Naive thymus-derived CD4-positive, alpha-beta T cell (primary cell): ENCODE measurements at places on chromosomes 4 and X. TPM values are rescaled to one million over a fixed set of nuclear protein-coding genes. Genes with fewer than 3 reads are reported as not detected.

Gene TLR10
- 0.17 and 0.20 TPM in 2 replicates for total RNA-seq

Gene PTCHD1
- not detected for total RNA-seq

Gene EFNB1
- total RNA-seq = 3.6 TPM

Gene PABPC1L2A
- total RNA-seq = not detected

Gene STOX2
- not detected in 2 replicates for total RNA-seq

Gene HTN3
- total RNA-seq = not detected in 2 replicates

Gene XAGE2
- total RNA-seq = not detected

Gene PPARGC1A
- total RNA-seq = not detected

DNA sequence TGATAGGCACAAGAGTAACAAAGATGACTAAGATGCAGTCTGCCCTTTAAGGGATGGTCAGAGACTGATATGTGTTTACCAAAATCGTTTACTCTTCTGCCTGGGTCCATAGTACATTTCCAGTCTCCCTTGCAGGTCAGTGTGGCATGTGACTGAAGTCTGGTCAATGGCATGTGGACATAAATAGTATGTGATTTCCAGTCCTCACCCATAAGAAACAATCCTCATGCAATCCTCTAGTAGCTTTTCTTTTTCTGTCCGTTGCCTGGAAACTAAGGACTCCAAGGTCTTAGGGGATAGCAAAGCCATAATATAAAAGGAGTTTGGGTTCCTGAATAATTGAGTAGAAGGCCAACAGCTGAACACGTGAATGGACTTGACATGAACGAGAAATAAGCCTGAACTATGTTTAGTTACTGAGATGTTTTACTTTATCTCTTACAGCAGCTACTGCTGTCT lies 1.1 kb downstream of the SLC9B2 start:
- H3K27me3 ChIP-seq = no peaks in the 10 kb centered on the region
- H3K27ac ChIP-seq = peak overlapping the region; percentile 87
- H3K36me3 ChIP-seq = no peaks in the 10 kb centered on the region
- H3K4me1 ChIP-seq = peaks cover 10% of the 10 kb centered on the region

DNA sequence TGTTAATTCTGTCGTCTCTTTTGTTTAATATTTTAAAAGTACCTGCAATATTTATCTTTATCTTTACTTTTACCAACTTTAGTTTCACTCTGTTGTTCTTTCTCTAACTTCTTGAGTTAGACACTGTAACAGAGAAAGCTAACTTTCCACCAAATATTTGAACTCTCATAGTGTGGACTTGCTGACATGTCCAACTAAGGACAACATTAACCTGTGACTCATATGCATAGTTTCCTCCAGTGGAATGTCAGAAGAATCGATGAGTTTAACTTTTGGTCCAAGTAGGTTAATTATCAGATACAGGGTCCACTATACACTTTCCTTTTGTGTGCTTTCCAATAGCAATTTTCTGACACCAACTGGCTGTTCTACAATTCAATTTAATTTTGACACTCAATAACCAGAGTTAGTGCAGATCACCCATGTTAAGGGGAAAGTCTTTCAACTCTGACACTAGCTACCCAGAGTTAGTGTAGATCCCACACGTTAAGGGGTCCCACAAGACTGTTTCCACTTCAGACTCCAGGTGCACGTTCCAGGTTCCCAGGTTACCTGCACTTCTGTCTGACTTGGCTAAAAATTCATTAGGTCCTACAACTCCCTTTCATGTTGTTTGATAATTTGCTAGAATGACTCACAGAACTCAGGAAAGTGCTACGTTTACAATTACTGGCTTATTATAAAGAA lies 559.0 kb upstream of the AMOT start:
- no peaks in the 10 kb centered on the region for H3K4me1 ChIP-seq
- no peak overlapping the region for H3K4me3 ChIP-seq
- H3K36me3 ChIP-seq = no peaks in the 10 kb centered on the region
- H3K27me3 ChIP-seq = no peaks in the 10 kb centered on the region

DNA sequence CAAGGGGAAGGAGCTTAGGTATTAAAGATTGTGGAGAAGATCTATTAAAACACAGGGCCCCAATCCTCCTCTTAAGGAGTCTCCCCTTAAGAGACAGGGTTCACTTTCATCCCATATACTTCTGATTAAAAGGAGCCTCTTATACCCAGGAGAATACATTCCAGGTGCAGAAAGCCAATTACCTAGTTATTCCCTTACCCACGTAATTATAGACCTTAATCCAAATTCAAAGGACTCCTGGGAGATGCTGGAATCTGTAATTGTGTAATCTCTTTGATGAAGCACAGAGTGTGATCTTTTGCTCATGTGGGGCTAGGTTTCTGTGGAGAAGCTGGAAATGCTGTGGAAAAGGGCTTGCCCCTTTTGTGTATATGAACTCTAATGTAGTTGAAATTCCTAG lies 1.4 kb upstream of the SEC24B start:
- H3K27me3 ChIP-seq = no peaks in the 10 kb centered on the region
- peaks cover 15% of the 10 kb centered on the region for H3K4me1 ChIP-seq
- no peaks in the 10 kb centered on the region for H3K36me3 ChIP-seq
- no peak for DNase-seq
- H3K4me3 ChIP-seq = no peak overlapping the region
- H3K27ac ChIP-seq = peak overlapping the region; percentile 93

- H3K27me3 ChIP-seq = no peaks in the 10 kb centered on the region
- H3K27ac ChIP-seq = no peak overlapping the region
- DNase-seq = no peak
- H3K4me1 ChIP-seq = peaks cover 8% of the 10 kb centered on the region
- no peaks in the 10 kb centered on the region for H3K36me3 ChIP-seq
- H3K4me3 ChIP-seq = no peak overlapping the region
Measured at GRCh38 chrX:56794404-56795230, 65.6 kb downstream of the NBDY start.

DNA sequence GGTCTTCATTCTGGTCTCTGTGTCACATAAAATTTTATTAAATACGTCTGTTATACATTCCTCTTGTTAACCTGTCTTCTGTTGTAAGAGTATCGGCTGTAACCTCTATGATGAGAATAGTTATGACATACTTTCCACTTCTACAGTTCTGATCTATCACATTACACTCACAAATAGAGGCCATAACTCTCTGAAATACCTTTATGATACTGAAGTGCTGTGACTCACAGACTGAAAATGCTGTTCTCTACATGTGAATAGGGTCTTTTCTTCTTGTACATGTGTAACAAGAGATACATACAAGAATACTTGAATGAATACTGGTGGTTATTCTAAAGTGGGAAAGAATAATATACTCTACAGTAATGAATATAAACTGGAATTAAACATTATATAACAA lies 1047.6 kb downstream of the TECRL start:
- no peak overlapping the region for H3K4me3 ChIP-seq
- no peaks in the 10 kb centered on the region for H3K27me3 ChIP-seq
- no peaks in the 10 kb centered on the region for H3K36me3 ChIP-seq
- no peak overlapping the region for H3K27ac ChIP-seq
- H3K4me1 ChIP-seq = no peaks in the 10 kb centered on the region

- no peaks in the 10 kb centered on the region for H3K27me3 ChIP-seq
- H3K4me3 ChIP-seq = no peak overlapping the region
- H3K36me3 ChIP-seq = no peaks in the 10 kb centered on the region
- H3K4me1 ChIP-seq = no peaks in the 10 kb centered on the region
- no peak for DNase-seq
Measured at GRCh38 chr4:78581618-78582017, 30.0 kb downstream of the ANXA3 start.

GRCh38 chr4:153919667-153920066 lies 130.8 kb upstream of the SFRP2 start:
- H3K27ac ChIP-seq = no peak overlapping the region
- no peaks in the 10 kb centered on the region for H3K4me1 ChIP-seq
- H3K4me3 ChIP-seq = no peak overlapping the region
- no peak for DNase-seq
- no peaks in the 10 kb centered on the region for H3K27me3 ChIP-seq
- no peaks in the 10 kb centered on the region for H3K36me3 ChIP-seq

DNA sequence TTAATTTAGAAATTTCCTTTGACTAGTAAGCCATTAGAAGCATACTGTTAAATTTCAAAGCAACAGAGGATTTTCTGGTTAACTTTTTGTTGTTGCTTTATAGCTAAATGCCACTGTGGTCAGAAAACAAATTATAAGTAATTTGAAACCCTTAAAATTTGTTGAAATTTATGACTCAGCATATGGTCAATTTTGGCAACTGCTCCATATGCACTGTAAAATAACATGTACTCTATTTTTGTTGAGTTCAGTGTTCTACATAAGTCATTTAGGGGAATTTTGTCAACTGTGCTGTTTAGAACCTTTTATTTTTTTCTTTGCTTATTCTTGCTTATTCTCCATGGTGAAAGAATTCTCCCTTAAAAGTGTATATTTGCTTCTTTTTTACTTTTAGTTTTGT lies 28.6 kb downstream of the SCLT1 start:
- no peak for DNase-seq
- H3K4me3 ChIP-seq = no peak overlapping the region
- peaks cover 14% of the 10 kb centered on the region for H3K36me3 ChIP-seq
- no peaks in the 10 kb centered on the region for H3K4me1 ChIP-seq
- no peaks in the 10 kb centered on the region for H3K27me3 ChIP-seq
- no peak overlapping the region for H3K27ac ChIP-seq

DNA sequence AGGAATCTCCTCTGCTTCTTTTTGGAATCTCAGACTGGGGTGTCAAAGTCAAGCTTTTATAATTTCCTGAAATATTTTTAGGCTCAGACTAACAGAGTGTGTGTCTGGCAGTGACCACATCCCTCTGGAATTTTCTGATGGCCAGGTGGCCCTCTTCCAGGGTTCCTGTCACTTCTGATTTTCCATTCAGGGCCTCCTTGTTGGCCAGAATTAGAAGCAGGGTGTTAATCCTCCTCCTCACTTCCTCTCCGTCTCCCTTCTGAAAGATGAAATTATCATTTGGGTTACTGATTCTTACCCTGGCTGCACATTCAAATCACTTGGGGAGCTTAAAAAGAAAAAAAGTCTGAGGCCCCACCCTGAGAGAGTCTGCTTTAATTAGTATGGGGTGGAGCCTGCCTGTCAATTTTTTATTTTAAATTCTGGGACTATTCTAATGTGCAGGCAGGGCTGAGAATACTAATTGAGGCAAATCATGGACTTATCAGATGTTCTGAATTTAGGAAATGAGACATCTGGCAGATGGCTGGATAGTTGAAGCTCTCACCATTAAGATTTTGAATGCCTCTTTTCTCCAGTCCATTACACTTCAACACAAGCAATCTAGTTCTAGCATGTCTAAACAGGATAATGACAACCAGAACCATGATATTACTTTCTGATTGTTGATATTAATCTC lies 43.2 kb downstream of the HAND2 start:
- no peaks in the 10 kb centered on the region for H3K36me3 ChIP-seq
- no peak overlapping the region for H3K4me3 ChIP-seq

- no peak overlapping the region for H3K4me3 ChIP-seq
- no peaks in the 10 kb centered on the region for H3K27me3 ChIP-seq
- no peaks in the 10 kb centered on the region for H3K36me3 ChIP-seq
- no peaks in the 10 kb centered on the region for H3K4me1 ChIP-seq
Measured at GRCh38 chrX:150873616-150874015, 24.9 kb downstream of the CD99L2 start.

- H3K4me1 ChIP-seq = no peaks in the 10 kb centered on the region
- H3K4me3 ChIP-seq = no peak overlapping the region
- H3K36me3 ChIP-seq = no peaks in the 10 kb centered on the region
- no peaks in the 10 kb centered on the region for H3K27me3 ChIP-seq
Measured at GRCh38 chrX:32087663-32088062, 1015.8 kb upstream of the FTHL17 start.

DNA sequence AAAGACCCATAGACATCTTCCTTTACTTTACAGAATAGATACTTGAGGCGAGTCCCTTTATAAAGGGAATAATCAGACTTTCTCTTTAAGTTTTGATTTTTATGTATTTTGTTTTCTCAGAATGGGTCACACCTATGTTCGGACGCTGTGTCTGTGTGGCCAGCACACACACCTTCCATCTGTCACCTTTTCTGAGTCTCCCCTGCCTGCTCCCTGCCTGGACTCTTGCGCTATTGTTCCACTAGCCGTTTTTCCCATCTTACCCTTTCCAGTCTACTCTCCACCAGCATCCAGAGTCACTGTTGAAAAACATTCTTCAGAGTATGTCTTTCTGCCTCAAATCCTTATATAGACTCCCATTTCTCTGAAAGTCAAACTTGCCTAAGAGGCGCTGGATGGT lies 236.1 kb downstream of the MAML3 start:
- H3K36me3 ChIP-seq = no peaks in the 10 kb centered on the region
- no peak overlapping the region for H3K4me3 ChIP-seq
- no peaks in the 10 kb centered on the region for H3K27me3 ChIP-seq
- no peaks in the 10 kb centered on the region for H3K4me1 ChIP-seq
- DNase-seq = no peak
- H3K27ac ChIP-seq = no peak overlapping the region

DNA sequence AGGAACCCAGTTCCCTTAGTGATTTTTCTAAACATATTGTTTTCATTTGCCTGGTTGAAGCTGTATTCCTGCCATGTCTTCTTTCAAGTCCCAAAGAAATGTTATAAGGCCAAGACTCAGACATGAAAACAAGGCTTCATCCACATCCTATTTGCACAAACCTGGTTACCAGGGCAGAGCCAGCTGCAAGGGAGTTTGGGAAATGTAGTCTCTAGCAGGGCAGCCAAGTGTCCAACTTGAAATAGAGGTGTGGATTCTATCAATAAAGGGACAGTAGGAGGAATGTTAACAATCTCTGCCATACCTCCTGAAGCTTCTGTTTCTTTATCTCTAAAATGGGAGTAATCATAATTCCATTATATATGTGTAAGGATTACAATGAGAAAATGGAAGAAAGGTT lies 56.6 kb downstream of the INTS12 start:
- H3K27me3 ChIP-seq = no peaks in the 10 kb centered on the region
- no peak overlapping the region for H3K27ac ChIP-seq
- DNase-seq = no peak
- H3K4me1 ChIP-seq = no peaks in the 10 kb centered on the region
- H3K36me3 ChIP-seq = no peaks in the 10 kb centered on the region

GRCh38 chr4:8594097-8595038 lies 1.8 kb downstream of the CPZ start:
- no peak overlapping the region for H3K27ac ChIP-seq
- no peaks in the 10 kb centered on the region for H3K36me3 ChIP-seq
- no peaks in the 10 kb centered on the region for H3K27me3 ChIP-seq
- H3K4me1 ChIP-seq = no peaks in the 10 kb centered on the region
